ENCODE measurements at places on chromosomes 5 and 9. TPM values are rescaled to one million over a fixed set of nuclear protein-coding genes. Genes with fewer than 3 reads are reported as not detected.

DNA sequence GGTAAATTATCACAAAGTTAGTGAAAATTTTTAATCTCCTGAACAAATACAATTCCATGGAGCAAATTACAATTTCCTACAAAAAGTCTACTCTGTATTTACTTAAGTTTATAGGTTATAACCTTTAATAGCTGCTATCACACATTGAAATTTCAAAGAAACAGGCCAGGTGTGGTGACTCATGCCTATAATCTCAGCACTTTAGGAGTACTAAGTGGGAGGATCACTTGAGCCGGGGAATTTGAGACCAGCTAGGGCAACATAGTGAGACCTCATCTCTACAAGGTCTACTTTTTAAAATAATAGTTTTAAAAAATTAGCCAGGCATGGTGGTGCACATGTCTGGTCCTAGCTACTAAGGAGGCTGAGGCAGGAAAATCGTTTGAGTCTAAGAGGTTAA, 50.3 kb downstream of the HINT1 start:
- no peak for DNase-seq

GRCh38 chr5:74632947-74633356, 7.6 kb downstream of the ENC1 start:
- no peak for DNase-seq

DNA sequence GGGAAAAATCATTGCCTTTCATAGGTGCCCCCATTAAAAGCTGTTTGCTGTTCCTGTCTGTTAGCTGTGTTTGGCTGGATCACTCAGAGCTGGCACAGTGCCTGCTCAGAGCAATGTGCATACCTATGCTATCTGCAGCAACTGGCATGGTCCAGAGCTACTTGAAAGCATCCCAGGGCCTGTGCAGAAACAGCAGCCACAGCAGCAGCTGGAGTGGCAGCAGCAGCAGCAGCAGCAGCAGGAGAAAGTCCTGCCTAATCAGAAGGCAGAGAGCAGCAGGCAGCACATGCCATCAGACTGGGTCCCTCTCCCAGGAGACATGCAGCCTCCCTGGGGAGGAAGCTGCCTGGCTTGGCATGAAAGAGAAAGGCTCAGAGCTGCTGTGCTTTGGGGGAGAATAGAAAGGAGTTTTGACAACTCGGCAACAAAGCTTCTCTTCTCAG, 243.8 kb upstream of the WWC1 start:
- no peak for DNase-seq

GRCh38 chr5:56683281-56683680, 132.1 kb upstream of the MAP3K1 start:
- DNase-seq = no peak

OR1Q1 gene
- not detected for total RNA-seq

GRCh38 chr5:174197929-174198328, 152.4 kb downstream of the NSG2 start:
- DNase-seq = no peak

IFNA21 gene
- not detected for total RNA-seq

DNA sequence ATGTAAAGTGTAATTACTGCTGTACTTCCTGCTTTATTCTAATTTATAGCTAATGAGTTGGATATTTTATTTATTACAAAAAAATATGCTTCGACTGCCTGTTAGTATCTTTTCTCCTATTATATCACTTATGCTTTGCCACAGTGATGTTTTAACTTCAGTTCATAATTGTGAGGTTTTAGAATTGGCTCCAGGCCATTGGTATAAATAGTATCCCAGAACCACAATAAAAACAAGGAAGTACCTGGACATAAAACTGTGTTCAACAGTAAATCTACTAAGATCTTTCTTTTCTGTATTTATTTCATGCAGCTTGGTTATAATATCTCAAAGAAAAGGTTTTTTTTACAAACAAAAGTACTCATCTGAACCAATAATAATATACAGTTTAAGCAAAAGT, 354.3 kb upstream of the CDH9 start:
- no peak for DNase-seq

DNA sequence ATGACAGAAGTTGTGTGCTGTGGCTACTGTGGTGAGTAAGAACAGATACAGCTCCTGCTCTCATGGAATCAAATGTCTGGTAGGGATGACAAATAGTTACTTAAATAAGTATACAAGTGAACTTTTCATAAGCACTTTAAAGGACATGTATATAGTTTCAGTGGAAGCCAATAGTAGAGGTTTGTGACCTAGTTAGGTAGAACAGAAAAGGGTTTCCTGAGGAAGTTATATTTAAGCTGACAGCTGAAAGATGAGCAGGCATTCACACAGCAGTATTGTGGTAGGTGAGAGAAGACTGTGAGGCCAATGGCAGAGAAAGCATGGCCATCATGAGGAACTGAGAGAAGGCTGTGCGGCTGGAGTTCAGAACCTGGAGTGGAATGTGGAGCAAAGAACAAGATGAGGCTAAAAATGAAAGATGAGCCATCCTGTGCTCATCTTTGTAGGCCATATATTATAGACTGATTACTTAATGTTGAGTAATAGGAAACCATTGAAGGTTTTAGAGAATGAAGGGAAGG, 15.4 kb downstream of the FAM174A start:
- DNase-seq = no peak

SLC2A6 gene
- 6.7 TPM for total RNA-seq

- peak; percentile 48 for DNase-seq
These were observed 1.3 kb downstream of the PTCH1 start for GRCh38 chr9:95515272-95516113.

LCN9 gene
- total RNA-seq = not detected

OTP gene
- total RNA-seq = not detected

DNA sequence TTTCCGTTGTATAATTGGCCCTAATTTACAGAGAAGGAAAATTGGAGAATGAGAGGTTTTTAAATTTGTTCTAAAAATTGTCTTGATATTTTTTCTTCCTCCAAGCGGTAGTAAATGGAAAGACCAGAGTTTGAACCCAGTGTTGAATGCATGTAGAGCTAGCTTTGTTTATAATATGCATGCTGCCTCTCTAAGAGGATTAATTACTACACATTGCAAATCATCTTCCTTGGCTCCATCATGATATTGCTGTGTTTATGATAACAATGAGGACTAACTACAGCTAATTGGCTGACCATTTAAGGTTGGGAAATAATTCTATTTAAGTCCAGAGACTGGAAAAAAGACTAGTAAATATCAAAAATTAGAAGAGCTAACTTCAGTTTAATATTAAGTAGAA, 338.5 kb downstream of the PLK2 start:
- no peak for DNase-seq

DNA sequence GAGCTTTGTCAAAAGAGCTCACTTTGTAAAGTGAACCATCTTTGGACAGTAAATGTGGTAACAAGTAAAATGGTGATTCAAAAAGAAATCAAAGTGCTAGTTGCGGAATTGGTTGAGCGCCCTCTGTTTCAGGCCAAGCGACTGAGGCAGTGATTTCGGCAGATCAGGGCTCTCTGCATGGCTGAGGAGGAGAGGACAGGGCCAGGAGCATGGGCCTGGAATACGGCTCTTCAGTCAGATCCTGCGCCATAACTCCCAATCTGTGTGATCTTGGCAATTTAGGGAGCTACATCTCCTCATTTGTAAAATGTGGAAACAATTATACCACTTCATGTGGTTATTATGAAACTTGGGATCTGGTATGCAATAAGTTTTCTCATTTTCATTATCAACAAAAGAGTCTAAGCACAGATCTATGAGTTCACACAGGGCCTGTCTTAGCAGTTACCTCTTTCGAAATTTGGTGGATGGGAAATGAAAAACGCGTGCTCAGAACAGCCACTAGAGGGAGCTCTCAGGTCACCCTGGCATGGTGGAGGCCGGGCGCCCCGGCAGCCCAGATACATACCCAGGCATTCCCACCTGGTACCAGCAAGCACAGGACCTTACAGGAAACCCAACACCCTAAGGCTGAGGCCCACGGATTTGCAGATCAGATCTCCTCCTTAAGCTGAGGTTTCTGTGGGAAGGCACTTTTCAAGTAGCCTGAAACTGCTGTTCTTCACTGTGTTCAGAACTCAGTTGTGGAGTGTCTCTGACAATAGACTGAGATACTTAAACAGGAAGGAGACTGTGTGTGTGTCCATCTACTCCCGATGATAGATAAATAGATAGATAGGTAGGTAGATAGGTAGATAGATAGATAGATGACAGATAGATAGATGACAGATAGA, 303.7 kb downstream of the RAB3C start:
- peak; percentile 68 for DNase-seq

GRCh38 chr5:160245506-160246086, 16.3 kb downstream of the FABP6 start:
- DNase-seq = no peak

- peak; percentile 38 for DNase-seq
These were observed at the start of gene PCDH12 for GRCh38 chr5:141958113-141958512. TSS of gene PCDH12 (minus strand) at chr5:141958202. CDS start at chr5:141957851, 351 bp downstream.

GRCh38 chr5:134000091-134000511, 4.7 kb downstream of the VDAC1 start:
- no peak for DNase-seq

DNA sequence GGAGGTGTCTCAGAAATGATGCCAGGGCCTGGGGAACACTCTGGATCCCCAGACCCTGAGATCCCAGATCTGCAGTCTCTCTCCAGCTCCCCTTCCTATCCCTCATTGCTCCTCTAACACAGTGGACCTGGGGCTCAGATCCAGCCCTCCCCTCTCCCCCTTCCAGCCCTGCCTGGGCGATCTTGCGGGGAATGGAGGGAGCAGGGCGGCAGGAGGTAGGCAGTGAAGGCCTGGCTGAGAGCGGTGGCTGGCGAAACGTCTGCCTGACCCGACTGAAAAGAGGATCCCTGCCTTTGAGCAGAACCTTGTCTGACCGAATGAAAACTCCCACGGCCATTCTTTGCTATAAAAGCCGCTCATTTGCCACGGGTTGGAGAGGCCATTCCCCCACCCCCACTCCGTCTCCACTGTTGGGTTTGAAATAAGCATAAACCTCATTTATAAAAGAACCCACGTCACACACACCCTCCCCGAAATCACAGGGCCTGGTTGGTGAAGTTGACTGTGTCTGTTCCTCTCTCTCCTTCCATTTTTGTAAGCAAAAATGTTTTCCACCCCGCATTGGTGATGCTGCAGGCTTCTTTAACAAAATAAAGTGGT, 8.8 kb downstream of the MSX2 start:
- no peak for DNase-seq

- DNase-seq = no peak
These were observed 168.5 kb downstream of the RGS3 start for GRCh38 chr9:113631871-113632665.

DNA sequence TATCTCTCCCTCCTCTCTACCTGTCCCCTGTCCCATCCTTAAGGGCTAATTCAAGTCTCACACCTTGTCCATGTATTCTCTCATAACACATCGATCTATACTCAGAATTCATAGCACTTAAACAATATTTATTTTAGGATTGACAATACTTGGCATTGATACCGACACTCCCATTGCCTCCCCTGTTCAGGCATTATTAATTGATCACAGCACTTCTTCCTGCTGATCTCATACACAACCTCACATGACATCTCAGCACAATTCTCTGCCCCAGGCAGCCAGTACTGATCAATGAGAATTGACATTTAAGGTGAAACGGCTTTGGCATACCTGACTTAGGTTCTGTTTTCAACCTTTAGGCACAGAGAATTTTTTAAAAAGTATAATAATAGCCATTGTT, 582.4 kb upstream of the BRINP1 start:
- DNase-seq = no peak

GRCh38 chr5:100794844-100795243, 108.2 kb downstream of the ST8SIA4 start:
- no peak for DNase-seq

DNA sequence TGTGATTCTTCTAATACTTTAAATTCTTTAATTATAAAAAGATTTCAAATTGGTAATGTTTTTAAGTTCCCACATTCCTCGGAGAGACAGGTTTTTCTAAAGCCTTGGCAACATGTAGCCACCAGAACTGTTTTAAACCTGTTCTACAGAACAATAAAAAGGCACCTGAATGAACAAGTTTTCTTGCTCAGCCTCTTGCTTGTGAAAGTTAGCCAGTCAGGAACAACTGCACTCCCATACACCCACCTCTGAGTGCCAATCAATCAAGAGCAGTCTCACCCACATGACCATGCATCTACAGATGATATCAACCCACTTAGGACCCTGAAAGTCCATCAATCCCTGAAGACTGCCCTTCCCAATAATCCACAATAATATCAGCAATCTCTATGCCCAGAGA, 62.3 kb downstream of the AP3B1 start:
- no peak for DNase-seq

- DNase-seq = no peak
These were observed 42.3 kb downstream of the HTR1A start for GRCh38 chr5:63919763-63920478.

DNA sequence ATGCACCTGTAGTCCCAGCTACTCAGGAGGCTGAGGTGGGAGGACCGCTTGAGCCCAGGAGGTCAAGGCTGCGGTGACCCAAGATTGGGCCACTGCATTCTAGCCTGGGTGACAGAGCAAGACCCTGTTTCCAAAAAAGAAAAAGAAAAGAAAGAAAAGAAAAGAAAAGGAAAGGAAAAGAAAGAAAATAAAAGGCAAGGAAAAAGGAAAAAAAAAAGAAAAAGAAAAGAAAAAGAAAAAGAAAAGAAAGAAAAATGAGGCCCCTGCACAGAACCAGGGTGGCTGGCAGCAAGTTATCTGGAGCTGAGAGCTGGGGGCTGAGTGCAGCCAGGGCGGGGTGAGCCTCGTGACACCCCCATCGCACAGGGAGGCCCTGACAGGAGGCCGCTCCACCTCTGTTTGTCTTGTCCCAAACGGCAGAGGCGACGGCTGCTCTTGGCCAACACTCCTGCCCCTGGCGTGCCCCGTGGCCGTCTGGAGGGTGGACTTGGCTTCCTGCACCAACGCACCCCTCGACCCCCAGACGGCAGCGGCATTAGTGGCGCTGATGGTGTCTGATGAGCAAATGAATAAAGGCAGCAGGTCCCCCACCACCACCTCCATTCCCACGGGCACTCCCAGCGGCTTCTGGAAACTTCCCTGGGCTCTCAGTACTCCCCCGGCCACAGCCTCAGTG, 16.7 kb downstream of the EXD3 start:
- DNase-seq = no peak

NREP gene
- total RNA-seq = 21.7 TPM
